Upper lobe of right lung (tissue), 1 donor: ENCODE measurements at places on chromosomes 12 and 14.

DNA sequence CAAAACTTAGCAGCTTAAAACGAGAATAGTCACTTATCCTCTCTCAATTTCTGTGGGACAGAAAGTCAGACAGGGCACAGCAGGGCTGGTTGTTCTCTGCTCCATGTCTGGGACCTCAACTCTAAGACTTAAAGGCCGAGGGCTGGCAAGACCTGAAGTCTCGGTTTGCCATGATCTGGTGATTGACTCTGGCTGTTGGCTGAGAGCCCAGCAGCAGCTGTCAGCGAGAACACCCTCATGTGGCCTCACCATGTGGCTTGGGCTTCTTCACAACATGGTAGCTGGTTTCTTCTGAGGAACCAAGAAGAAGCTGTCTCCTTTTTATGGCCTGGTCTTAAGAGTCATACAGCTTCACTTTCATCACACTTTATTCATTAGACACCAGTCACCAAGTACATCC lies 1.7 kb upstream of the VASH1 start:
- H3K36me3 ChIP-seq = no peaks in the 10 kb centered on the region
- H3K4me1 ChIP-seq = peaks cover 7% of the 10 kb centered on the region
- no peak for DNase-seq
- no peaks in the 10 kb centered on the region for H3K27me3 ChIP-seq
- no peak overlapping the region for H3K4me3 ChIP-seq

- peaks cover 41% of the 10 kb centered on the region for H3K4me1 ChIP-seq
- no peak for DNase-seq
- no peaks in the 10 kb centered on the region for H3K27me3 ChIP-seq
- peaks cover 20% of the 10 kb centered on the region for H3K36me3 ChIP-seq
- no peak overlapping the region for H3K4me3 ChIP-seq
- H3K27ac ChIP-seq = peak overlapping the region; percentile 27
Observed at GRCh38 chr12:105220929-105221290, 15.1 kb downstream of the APPL2 start.

DNA sequence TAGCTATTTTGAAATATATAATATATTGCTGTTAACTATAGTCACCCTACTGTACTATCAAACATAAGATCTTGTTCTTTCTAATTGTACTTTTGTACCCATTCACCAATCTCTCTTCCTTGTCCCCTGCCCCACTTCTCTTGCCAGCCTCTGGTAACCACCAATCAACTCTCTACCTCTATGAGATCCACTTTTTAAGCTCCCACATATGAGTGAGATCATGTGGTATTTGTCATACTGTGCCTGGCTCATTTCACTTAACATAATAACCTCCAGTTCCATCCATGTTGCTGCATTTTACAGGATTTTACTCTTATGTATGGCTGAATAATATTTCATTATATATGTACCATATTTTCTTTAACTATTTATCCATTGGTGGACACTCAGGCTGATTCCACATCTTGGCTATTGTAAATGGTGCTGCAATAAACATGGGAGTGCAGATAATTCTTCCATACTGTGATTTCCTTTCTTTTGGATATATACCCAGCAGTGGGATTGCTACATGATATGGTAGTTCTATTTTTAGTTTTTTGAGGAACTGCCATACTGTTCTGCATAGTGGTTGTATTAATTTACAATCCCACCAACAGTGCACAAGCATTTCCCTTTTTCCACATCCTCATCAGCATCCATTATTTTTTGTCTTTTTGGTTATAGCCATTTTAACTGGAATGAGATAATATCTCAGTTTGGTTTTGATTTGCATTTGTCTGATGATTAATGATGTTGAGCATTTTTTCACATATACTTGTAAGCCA lies 33.5 kb upstream of the SPIC start:
- no peak overlapping the region for H3K4me3 ChIP-seq
- no peaks in the 10 kb centered on the region for H3K27me3 ChIP-seq
- no peaks in the 10 kb centered on the region for H3K4me1 ChIP-seq
- no peaks in the 10 kb centered on the region for H3K36me3 ChIP-seq

GRCh38 chr14:67251573-67252226 lies 10.5 kb downstream of the PALS1 start:
- peaks cover 4% of the 10 kb centered on the region for H3K4me1 ChIP-seq
- no peak overlapping the region for H3K27ac ChIP-seq
- no peak overlapping the region for H3K4me3 ChIP-seq
- no peak for DNase-seq
- H3K27me3 ChIP-seq = no peaks in the 10 kb centered on the region
- H3K36me3 ChIP-seq = no peaks in the 10 kb centered on the region

GRCh38 chr12:114916124-114916523 lies 232.1 kb upstream of the TBX3 start:
- H3K27me3 ChIP-seq = no peaks in the 10 kb centered on the region
- H3K4me1 ChIP-seq = no peaks in the 10 kb centered on the region
- H3K27ac ChIP-seq = no peak overlapping the region
- DNase-seq = no peak
- no peaks in the 10 kb centered on the region for H3K36me3 ChIP-seq

DNA sequence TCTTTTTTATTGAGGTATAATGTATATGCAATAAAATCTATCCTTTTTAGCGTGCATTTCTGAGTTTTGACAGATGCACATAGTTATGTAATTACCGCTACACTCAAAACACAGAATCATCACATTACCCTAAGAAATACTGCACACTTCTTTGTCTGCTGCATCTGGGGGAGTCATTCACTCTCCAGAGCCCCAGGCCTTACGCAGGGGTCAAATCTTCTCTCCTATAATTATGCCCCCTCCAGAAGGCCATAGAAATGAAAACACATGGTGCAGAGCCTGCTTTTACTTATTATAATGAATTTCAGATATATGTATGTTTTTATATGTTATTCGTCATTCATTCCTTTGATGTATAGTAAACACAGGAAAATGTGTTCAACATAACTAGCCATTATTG lies 296.5 kb upstream of the TMEM132C start:
- no peak overlapping the region for H3K27ac ChIP-seq
- DNase-seq = no peak
- H3K4me1 ChIP-seq = no peaks in the 10 kb centered on the region
- no peak overlapping the region for H3K4me3 ChIP-seq
- no peaks in the 10 kb centered on the region for H3K27me3 ChIP-seq
- H3K36me3 ChIP-seq = no peaks in the 10 kb centered on the region

GRCh38 chr12:81991868-81992267 lies 232.7 kb upstream of the PPFIA2 start:
- H3K36me3 ChIP-seq = no peaks in the 10 kb centered on the region
- H3K27ac ChIP-seq = no peak overlapping the region

- no peaks in the 10 kb centered on the region for H3K36me3 ChIP-seq
- H3K4me3 ChIP-seq = no peak overlapping the region
- H3K4me1 ChIP-seq = no peaks in the 10 kb centered on the region
Observed at GRCh38 chr12:60539592-60539991, 943.8 kb downstream of the SLC16A7 start.

DNA sequence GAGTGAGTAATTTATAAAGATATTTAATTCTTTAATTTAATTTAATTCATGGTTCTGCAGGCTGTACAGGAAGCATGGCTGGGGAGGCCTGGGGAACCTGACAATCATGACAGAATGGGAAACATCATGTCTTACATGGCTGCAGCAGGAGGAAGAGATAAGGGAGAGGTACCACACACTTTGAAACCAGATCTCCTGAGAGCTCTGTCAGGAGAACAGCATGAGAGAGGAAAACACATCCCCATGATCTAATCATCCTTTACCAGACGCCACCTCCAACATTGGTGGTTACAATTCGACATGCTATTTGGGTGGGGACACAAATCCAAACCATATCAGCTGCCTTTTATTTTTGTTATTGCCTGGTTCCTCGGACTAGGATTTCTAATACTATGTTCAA lies 928.6 kb downstream of the TMEM121 start:
- no peaks in the 10 kb centered on the region for H3K4me1 ChIP-seq
- H3K36me3 ChIP-seq = no peaks in the 10 kb centered on the region
- H3K27me3 ChIP-seq = no peaks in the 10 kb centered on the region
- H3K4me3 ChIP-seq = no peak overlapping the region

GRCh38 chr12:94618995-94619695 lies 31.2 kb downstream of the TMCC3 start:
- no peak overlapping the region for H3K27ac ChIP-seq
- no peaks in the 10 kb centered on the region for H3K36me3 ChIP-seq

- H3K4me1 ChIP-seq = peaks cover 17% of the 10 kb centered on the region
- no peak overlapping the region for H3K27ac ChIP-seq
- no peaks in the 10 kb centered on the region for H3K27me3 ChIP-seq
Observed at GRCh38 chr12:70646850-70647249, 9.6 kb upstream of the PTPRB start.

- no peak overlapping the region for H3K27ac ChIP-seq
- no peak for DNase-seq
Observed at GRCh38 chr12:67362526-67362925, 93.4 kb downstream of the CAND1 start.

DNA sequence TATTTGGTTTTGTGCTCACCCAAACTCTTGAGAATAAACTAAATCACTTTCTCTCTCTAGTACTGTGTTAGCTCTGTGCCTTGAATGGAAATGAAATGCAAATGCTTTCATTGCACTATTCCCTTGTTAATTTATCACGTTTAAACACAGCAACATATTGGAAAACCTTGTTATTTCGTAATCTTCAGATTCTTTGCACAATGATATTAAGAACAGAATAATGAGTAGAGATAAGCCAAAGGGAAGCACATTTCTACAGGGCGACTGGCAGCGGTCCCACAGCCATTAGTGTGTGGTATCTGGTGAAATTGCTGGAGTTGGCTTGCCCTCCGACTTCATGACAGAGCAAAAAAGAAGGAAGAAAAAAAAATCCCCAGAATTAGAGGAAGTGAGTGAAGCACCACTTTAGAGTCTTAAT lies 166.1 kb upstream of the E2F7 start:
- H3K27ac ChIP-seq = peak overlapping the region; percentile 40
- peaks cover 15% of the 10 kb centered on the region for H3K4me1 ChIP-seq
- H3K36me3 ChIP-seq = no peaks in the 10 kb centered on the region
- no peak overlapping the region for H3K4me3 ChIP-seq
- peak; percentile 75 for DNase-seq

- H3K36me3 ChIP-seq = no peaks in the 10 kb centered on the region
- no peaks in the 10 kb centered on the region for H3K27me3 ChIP-seq
- H3K4me1 ChIP-seq = no peaks in the 10 kb centered on the region
Observed at GRCh38 chr12:18721452-18721851, 16.4 kb downstream of the PLCZ1 start.

DNA sequence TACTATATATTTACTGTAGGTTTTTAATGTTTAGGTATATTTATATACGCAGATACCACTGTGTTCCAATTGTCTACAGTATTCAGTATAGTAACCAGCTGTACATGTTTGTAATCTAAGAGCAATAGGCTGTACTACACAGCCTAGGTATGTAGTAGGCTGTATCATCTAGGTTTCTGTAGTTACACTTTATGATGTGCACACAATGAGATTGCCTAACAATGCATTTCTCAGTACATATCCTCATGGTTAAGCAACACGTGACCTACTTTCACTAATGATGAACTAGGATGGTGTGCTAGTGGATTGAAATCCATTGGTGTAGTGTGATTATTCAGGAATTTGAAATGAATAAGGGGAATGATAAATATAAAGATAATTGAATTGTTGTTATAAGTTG lies 77.7 kb downstream of the ETNK1 start:
- DNase-seq = no peak
- no peaks in the 10 kb centered on the region for H3K27me3 ChIP-seq
- no peak overlapping the region for H3K4me3 ChIP-seq
- H3K27ac ChIP-seq = no peak overlapping the region
- no peaks in the 10 kb centered on the region for H3K4me1 ChIP-seq

DNA sequence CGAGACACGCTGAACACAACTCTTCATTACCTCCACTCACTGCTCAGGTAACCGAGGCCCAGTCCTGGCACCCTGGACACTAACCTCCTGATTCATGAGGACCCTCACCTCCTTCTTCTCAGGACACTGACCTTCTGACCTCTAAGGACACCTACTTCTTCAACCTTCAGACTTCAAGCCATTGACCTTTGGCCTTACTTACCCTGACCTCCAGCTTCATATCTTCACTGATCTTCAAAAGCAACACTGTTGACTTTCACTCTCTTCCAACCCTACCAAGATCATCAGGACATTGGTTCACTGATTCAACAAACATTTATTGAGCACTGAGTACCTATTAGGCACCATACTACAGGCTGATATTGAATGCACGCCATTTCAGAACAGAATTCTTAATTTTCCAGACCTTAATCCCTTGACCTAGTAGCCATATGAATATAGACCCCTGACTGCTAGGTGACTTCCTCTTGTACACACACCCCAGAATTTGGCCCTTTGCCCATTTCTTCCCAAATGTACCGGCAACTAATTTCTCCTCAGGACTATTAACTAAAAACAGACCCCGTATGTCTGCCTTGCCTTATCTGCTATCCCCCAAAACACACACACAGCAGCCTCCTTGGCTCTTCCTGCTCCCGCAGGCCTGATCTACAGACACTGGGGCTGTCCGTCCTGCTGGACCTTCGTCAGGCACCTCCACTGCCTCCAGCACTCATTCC lies 5.8 kb downstream of the ARHGEF40 start:
- peaks cover 12% of the 10 kb centered on the region for H3K4me1 ChIP-seq
- no peaks in the 10 kb centered on the region for H3K27me3 ChIP-seq
- no peak overlapping the region for H3K4me3 ChIP-seq
- peaks cover 45% of the 10 kb centered on the region for H3K36me3 ChIP-seq
- no peak overlapping the region for H3K27ac ChIP-seq
- DNase-seq = no peak

- no peaks in the 10 kb centered on the region for H3K4me1 ChIP-seq
- peaks cover 84% of the 10 kb centered on the region for H3K36me3 ChIP-seq
- H3K4me3 ChIP-seq = no peak overlapping the region
- no peak overlapping the region for H3K27ac ChIP-seq
Observed at GRCh38 chr14:73208846-73209245, 28.5 kb upstream of the PAPLN start.

DNA sequence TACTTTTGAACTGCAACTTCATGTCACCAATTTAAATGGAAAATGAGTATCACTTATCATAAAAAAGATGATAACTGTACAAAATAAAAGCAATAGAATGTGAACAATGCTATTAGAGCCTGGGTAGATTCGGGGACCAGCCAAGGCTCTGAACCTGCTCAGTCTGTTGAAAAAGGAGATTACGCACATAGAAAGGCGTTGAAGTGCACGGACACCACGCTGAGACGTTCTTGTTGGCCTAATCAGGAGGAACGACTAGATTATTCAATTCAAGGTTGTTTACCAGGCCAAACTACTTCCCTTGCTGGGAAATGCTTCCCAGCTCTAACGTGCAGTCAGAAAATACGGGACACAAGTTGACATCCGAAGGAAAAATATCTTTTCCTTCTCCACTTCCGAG lies 23.5 kb upstream of the BDKRB1 start:
- H3K27ac ChIP-seq = no peak overlapping the region
- no peak overlapping the region for H3K4me3 ChIP-seq
- no peaks in the 10 kb centered on the region for H3K4me1 ChIP-seq
- peak; percentile 2 for DNase-seq

- H3K4me3 ChIP-seq = no peak overlapping the region
- H3K27me3 ChIP-seq = no peaks in the 10 kb centered on the region
- H3K36me3 ChIP-seq = no peaks in the 10 kb centered on the region
- H3K27ac ChIP-seq = no peak overlapping the region
- H3K4me1 ChIP-seq = no peaks in the 10 kb centered on the region
Observed at GRCh38 chr14:45610318-45610717, 357.3 kb upstream of the MIS18BP1 start.
